ENCODE measurements at places on chromosomes 3 and 15. TPM values are rescaled to one million over a fixed set of nuclear protein-coding genes. Genes with fewer than 3 reads are reported as not detected.

Gene MUC20
- 1.2 TPM for total RNA-seq

Gene CPB1
- total RNA-seq: not detected

Gene PATL2
- total RNA-seq: not detected

Gene IL16
- total RNA-seq: 0.42 TPM

Gene NXPE3
- total RNA-seq: 6.0 TPM

Data from airway epithelial cell (primary cell).